ENCODE measurements at places on chromosomes 1 and 21.

- DNase-seq = no peak
Observed at GRCh38 chr1:203289281-203289981, 15.9 kb upstream of the BTG2 start.

DNA sequence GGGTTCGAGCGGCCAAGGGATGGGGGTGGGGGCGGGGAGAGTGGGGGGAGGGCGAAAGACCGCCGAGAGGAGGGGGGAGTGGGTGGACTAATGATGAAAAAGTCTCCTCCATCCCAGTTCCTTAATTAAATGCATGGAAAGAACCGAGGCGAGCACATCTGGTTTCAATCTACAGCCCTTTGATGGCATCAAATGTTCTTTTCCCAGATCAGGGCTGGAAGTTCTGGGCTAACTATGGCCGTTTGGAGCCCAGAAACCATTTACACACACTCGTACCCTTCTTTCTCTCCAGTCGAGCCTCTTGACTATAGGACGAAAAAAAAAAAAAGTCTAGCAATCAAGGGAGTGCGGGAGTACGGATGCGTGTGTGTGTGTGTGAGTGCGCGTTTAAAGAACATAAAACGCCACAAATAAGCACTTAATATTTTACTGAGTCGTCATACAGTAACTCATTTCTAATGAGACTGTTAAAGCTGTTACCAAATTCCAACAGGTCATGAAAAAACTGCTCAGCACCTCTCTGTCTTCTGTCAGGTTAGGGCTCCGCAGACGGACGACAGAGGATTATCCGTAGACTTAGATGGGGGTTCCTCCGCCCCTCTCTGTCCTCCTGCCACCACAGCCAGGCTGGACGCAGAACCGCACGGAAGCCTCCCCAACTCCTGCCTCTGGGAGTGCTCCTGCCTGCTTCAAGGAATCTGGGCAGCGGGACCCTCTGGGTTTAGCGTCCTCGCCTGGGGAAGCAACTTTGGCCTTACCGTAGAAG is 2.1 kb upstream of the PRRX1 start:
- no peak for DNase-seq

GRCh38 chr1:195415584-195415983 is 1192.7 kb downstream of the KCNT2 start:
- no peak for DNase-seq

DNA sequence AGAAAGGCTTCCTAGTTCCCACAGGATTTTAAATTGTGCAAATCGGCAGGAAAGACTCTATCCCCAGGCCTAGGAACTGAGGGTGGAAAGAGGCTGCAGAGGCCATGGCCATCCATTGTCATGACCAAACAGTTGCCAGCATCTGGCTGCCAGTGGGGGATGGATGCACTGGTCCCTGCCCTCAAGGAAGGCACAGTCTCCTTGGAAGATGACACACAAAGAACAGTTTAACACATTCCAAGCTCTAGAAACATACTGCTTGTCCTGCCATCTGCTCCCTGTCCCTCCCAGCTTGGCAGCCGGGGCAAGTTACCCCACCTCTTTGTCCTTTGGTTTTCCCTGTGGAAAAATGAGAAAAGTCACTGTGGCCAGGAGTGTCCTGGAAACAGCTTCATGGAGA is 83.2 kb downstream of the BCAR3 start:
- no peak for DNase-seq

GRCh38 chr1:152244576-152245273 is 20.7 kb upstream of the HRNR start:
- DNase-seq = no peak

- DNase-seq = peak; percentile 60
Observed at GRCh38 chr1:34408011-34408410, 231.3 kb downstream of the C1orf94 start.

- no peak for DNase-seq
Observed at GRCh38 chr1:218557731-218558130, 212.6 kb downstream of the TGFB2 start.

DNA sequence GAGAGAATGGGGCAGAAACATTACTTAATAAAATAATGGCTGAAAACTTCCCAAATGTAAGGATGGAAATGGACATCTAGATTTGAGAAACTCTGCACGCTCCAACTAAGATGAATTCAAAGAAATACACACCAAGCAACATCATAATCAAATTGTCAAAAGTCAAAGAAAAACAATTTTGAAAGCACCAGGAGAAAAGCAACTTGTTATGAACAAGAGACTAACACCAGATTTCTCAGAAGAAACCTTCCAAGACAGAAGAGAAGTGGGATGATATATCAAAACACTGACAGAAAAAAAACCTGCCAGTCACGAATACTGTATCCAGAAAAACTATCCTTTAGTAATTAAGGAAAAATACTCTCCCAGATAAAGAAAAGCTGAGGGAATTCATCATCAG is 208.6 kb upstream of the SAMSN1 start:
- no peak for DNase-seq

GRCh38 chr1:228207851-228208821 is at the start of gene OBSCN:
TSS of gene OBSCN (plus strand) at chr1:228208044. CDS start at chr1:228211784, 3,740 bp downstream.
- no peak for DNase-seq

DNA sequence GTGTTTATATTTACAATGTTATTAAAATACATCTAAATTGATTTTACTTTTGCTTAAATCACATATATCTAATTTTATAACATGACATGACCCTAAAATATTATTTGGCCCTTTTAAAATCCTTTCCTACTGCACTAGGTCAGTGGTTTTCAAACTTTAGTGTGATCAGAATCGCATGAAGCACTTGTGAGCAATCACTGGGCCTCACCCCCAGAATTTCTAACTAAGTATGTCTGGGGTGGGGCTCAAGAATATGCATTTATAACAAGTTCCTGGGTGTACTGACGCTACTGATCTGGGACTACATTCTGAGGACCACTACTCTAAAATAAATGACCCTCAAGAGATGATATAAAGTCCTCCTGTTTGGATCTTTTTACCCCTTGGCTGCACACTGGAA is 8.8 kb downstream of the COL24A1 start:
- no peak for DNase-seq

GRCh38 chr1:212302745-212303383 is 17.7 kb downstream of the PPP2R5A start:
- no peak for DNase-seq

- no peak for DNase-seq
Observed at GRCh38 chr21:44492567-44493385, 37.5 kb downstream of the LRRC3 start.

GRCh38 chr1:71774705-71775104 is 507.6 kb downstream of the NEGR1 start:
- DNase-seq = no peak

DNA sequence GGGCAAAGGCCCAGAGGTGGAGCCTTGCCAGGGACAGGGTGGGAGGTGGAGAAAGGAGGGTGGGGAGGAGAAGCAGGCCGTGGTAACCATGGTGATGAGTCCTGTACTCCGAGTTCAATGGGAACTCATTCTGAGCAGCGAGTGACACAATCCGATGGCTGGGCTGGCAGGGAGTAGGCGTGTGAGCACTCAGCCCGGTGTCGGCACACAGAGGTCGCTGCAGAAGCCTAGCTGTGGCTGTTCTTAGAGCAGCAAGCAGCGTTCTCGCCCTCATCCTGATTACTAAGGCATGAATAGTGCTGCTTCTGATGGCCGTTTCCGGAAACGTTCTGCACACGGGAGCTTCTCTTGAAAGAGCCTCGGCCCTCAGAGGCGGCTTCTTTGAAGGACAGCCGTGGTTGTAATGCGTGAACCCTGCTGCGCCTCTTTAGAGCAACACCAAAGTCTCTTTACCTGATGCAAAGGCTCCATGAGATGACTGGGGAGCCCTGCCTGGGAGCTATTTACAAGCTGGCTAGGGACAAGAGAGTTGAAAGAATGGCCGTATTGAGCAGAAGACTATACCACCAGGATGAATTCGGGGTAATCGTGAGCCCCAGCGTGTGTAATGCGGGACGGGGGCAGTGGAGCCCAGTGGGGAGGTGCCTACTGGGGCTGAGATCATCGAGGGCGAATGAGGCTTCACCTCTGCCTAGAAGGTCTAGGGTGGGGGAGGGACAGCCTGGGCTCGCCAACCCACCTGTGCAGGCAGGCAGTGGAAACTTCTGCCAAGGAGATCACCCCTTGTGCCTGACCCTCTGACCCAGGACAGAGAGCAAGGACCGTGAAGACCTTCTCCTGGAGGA is 72.8 kb upstream of the PAX7 start:
- no peak for DNase-seq

- DNase-seq = no peak
Observed at GRCh38 chr21:43268086-43268803, 99.4 kb downstream of the CRYAA start.

- no peak for DNase-seq
Observed at GRCh38 chr1:27395441-27396195, 3.2 kb downstream of the GPR3 start.

DNA sequence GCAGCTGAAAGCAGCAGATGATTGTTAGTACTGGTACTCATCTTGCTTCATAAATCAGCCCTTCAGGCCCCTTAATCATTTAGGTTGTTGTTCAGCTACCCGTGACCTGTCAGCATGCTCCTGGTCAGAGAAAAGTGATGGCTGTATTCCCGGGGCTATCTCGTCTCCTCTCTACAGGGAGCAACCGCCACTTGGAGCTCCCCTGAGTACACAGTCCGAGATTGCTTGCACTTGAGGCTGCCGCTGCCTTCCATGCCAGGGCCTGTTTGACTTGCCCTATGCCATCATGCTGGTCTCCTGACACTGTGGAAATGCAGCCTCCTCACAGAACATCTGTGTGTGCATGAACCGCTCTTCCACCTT is 97.5 kb downstream of the SPATA46 start:
- no peak for DNase-seq

DNA sequence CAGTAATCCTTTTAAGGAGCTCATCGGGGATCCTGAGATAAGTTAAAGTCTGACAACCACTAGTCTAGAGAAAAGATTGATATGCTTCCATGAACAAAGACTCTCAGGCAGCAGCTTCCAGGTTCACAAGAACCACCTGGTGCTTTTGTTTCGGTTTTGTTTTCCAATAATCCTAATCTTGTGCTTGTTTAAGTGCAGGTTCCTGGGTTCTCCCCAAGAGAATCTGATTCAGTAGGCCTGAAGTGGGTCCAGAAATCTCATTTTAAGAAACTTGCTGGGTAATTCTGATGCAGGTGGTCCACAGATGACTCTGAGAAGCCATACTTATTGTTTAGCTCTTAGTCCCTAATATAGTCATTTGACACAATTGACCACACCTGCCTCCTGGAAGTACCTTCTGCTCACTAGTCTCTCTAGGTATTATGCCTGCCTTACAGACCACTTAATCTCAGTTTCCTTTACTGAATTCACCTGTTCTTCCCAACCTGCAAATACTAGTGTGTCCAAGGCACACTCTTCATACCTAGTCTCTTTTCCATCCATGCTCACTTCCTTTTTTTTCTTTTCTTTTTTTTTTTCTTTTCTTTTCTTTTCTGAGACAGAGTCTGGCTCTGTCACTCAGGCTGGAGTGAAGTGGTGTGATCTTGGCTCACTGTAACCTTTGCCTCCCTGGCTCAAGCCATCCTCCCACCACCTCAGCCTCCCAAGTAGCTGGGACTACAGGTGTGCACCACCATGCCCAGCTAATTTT is 20.5 kb upstream of the FRRS1 start:
- DNase-seq = no peak

GRCh38 chr1:119116725-119117124 is 23.7 kb downstream of the WARS2 start:
- no peak for DNase-seq

DNA sequence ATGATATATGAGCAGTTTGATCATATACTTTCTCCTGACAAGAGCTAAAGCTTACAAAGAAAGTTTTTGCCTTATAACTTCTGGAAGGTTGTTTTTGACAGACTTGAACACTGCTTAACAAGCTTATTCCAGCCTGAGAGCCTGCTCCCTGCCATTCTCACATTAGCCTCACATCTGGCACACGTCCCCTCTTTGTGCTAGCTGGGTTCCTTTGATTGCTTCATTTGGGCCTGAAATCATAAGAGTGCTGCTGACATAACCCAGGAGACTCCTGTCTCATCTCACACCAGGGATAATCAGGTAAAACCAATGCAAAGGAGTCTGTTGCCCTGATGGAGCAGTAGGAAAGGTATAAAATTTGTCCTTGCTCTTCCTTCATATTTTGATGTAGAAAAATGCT is 1411.7 kb upstream of the B3GALT2 start:
- DNase-seq = no peak

DNA sequence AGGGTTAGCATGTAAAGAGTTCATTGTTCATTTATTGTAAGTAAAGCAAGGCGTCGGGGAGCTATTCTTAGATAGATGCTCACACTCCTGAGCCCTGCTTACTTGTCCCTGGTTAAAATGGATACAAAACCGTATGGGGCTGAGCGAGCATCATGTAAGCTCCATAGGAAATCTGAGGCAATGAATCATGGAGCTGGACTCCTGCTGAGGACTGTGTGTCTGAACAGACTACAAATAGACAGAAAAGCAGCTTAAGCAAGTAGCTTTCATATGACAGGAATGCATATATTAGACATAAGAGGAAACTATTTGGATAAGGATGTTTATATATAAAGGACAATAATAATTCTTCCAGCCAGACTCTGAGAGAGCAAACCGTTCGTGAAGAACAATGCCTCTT is 604.9 kb upstream of the PTBP2 start:
- DNase-seq = no peak

- DNase-seq = no peak
Observed at GRCh38 chr1:19483261-19483660, 2.1 kb downstream of the CAPZB start.

- DNase-seq = no peak
Observed at GRCh38 chr21:36260030-36260787, 59.8 kb upstream of the MORC3 start.

GRCh38 chr1:193131266-193131860 is 9.5 kb downstream of the CDC73 start:
- DNase-seq = no peak

GRCh38 chr1:58397187-58397820 is 149.2 kb downstream of the OMA1 start:
- no peak for DNase-seq

- DNase-seq = no peak
Observed at GRCh38 chr1:27086628-27087027, 68.3 kb downstream of the SLC9A1 start.

DNA sequence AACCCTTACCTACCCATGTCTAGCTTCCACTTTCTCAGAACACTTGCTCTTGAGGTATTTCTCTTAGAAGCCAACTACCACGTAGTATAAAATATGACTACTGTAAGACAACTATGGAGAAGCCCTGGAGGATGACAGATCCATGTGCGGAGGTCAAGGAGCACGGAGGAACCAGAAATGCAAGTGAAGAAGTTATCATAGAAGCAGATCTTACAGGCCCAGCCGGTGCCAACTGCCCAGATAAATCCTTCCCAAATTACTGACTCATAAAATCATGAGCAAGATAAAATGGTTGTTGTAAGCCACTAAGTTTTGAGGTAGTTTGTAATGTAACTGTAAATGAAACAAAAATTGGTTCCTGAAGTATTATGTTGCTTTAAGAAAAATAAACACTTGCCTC is 12.6 kb downstream of the GTF2B start:
- no peak for DNase-seq
